ENCODE measurements at places on chromosomes 6 and 20.

DNA sequence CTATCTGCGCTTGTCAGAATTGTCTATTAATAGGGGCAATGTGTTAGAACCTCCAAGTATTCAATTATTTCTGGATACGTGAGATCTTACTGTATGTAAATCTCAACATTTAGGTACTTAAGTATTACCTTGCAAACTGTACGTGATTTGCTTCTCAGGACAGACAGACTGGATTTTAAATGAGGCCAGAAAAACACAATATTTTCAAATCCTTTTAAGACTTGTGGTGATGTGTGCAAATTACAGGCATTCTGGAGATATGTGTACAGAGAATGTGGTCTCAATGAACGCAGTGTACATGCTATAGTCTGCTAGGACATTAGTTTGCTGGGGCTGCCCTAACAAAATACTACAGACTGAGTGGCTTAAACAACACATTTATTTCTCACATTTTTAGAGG, 16.9 kb downstream of the CCR6 start:
- no peak for DNase-seq

DNA sequence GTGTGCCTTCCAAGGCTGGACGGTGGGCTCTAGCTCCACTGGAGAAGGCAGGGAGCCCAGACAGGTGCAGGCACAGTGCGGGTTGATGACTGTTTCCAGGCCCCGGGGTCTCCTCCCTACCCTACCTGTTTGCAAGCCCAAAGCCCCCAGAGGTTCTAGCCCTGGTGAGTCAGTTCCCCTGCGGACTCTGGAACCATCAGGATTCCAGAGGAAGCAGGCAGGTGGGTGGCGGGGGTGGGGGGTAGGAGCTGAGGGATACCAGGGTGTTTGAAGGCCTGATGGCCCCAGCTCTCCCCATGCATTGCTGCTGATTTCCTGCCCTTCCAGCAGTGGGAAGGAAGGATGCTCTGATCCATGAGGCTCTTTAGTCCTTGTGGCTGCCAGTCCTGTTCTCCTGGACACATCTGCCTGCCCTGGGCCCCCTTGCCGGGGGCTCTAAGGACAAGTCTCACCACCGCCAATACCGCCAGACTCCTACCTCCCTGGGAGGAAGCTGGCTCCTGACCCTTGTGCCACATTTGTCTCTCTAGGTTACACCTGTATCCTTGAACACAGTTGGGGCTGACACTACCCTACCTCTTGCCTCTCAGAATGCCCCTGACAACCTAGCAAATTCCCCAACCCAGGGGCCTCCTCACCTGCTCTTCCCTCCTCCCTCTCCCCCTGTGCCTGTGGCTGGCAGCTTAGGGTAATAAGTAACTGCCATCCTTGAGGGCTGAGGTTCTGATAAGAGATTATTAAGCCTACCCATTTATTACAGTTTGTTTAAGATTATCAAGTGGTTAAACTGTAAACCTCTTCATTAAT, 21.7 kb downstream of the KCNK5 start:
- DNase-seq: no peak

- DNase-seq: no peak
Measured at GRCh38 chr20:62458275-62459251, 17.2 kb downstream of the GATA5 start.

- DNase-seq: no peak
Measured at GRCh38 chr6:70412252-70413113, 825 bp upstream of the FAM135A start.

DNA sequence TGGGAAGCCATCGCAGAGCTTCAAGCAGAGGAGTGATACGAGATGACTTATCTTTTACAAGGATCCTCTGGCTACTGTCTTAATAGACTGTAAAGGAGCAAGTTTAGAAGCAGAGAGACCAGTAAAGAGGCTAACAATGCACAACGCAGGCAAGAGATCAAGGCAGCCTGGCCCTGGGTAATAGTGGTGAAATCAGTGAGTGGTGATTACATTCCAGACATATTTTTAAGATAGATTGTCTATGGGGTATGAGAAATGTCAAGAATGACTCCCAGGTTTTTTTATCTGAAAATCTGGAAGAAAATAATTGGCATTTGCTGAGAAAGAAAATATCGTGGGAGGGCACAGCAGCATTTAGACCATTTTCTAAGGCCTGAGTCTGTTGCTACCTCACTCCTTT, 213.6 kb upstream of the HTR1E start:
- DNase-seq: no peak

GRCh38 chr6:146878168-146878951, 279.6 kb downstream of the ADGB start:
- DNase-seq: no peak
